Mesendoderm (in vitro differentiated cells): ENCODE measurements at places on chromosomes 7 and 10.

- DNase-seq = no peak
These were observed 104.9 kb downstream of the KMT2E start for GRCh38 chr7:105118612-105119600.

DNA sequence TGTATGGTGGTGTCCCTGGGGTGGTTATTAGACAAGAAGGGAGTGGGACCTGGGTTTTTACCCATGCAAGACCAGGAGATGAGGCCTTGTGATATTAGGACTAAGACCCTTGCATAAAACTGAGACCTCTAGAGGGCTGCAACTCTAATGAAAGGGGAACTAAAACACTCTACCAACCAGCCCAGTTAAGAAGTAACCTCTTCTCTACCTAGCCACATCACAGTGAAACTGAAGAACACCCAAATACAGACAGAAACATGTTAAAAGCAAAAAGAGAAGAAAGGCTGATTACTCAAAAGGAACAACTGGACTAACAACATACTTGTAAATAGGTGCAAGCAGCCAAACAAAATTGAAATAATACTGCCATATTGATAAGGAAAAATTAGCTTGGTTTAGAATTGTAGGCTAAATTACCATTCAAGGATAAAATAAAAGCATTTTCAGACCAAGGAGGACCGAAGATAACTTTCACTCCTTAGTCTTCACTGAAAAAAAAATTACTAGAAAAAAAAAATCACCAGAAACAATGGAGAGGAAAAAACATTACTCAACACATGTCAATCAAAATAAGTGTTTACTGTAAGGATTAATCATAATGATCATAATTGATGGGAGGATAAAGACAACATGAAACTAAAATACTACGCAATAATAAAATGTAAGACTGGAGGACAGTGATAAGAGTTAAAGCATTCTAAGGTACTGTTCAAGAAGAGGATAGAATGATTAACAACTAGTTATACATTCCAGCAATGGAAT is 27.6 kb downstream of the ERLIN1 start:
- no peak for DNase-seq

- DNase-seq = no peak
These were observed 137.2 kb downstream of the PHTF2 start for GRCh38 chr7:77935652-77936348.

DNA sequence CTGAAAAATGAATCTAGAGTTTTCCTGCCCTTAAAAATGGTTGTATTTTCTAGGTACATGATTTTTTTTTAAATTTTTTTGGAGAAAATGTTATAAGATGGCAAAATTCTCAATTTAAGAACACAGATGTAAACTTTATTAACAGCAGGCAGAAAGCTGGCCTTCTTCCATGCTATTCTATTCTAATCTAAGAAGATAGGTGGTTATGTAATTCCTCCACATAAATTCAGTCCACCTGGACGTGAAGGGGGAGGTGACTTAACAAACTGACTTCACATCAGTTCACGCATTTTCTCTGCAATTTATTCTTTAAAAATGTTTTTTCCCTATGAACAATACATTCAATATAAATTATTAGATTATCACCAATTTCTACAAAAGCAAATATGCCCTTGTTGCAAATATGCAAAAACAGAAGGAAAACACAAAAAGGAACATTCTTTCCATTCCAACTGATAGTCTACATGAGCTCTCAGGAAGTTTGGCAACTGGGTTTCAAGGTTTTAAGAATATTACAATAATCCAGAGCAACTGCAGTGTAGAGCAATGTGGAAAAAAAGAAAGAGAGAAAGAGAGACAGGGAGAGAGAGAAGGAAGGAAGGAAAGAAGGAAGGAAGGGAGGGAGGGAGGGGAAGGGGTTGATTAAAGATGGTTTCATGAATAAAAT is 76.8 kb downstream of the HIBADH start:
- no peak for DNase-seq

GRCh38 chr7:114415064-114415989 is 712 bp downstream of the FOXP2 start:
- DNase-seq = no peak

DNA sequence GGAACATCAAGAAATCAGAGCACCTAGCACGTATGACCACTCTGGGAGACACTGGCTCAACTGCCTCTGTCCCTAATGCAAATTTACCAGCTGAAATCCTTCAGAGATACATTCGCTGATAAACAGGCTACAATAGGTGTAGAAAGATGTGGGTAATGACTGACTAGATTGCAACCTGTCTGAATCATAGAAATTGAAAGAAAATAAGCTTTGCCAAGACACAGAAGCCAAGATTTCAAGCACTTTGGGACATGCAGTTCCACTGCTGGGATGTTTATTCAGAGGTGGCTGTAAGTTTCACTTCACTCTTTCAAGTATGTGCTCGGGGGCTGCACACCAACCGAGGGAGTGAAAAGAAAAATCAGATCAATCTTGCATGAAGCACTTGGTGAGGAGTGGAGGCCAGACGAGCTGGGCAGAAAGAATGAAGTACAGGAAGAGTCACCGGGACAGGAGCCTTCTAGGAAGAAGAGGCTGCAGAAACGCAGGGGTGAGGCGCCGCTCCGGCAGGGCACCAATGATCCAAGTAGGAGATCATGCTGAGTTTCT is 276.7 kb downstream of the PARD3 start:
- DNase-seq = peak; percentile 64

DNA sequence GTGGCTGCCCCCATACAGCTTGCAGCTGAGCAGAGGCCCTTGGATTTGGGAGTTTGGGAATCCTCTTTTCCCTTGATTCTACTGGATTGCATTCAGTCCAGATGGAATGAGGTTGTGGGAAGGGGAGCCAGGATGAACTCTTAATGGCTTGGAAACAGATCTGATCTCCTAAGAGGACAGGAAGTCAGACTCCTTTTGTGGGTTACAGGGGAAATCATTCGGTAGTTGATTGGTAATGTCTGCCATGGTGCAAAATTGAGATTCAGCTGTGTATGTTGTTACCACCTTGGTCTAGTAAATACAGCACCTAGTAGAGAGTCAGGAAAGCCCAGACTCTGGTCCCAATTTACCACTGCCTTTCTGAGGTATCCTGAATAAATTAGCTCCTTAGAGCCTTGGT is 144.2 kb upstream of the TNRC18 start:
- DNase-seq = peak; percentile 62

GRCh38 chr10:132526676-132527075 is 10.9 kb upstream of the INPP5A start:
- no peak for DNase-seq

- no peak for DNase-seq
These were observed 268.9 kb upstream of the SEMA3C start for GRCh38 chr7:81187753-81188152.

DNA sequence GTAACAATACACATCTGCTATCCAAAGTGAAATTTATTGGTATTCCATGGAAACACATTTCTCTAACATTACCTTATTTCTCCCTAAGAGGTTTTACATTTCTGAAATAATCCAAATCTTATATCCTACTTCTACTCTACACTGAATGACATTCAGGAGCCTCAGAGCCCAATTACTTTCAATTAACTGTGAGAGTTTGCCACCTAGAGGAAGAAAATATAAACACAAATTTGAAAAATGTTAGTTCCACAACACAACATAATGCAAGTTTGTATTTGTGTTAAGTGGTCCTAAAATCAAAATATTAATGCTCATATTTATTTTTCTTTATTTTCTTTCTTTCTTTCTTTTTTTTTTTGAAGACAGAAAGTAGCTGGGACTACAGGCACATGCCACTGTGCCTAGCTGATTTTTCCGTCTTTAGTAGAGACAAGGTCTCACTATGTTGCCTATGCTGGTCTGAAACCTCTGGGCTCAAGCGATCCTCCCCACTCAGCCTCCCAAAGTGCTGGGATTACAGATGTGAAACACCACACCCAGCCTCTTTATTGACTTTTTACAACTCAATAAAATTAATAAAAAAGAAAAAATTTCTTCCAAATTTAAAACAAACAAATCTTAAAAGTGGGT is 46.0 kb downstream of the ATAD1 start:
- DNase-seq = peak; percentile 46

DNA sequence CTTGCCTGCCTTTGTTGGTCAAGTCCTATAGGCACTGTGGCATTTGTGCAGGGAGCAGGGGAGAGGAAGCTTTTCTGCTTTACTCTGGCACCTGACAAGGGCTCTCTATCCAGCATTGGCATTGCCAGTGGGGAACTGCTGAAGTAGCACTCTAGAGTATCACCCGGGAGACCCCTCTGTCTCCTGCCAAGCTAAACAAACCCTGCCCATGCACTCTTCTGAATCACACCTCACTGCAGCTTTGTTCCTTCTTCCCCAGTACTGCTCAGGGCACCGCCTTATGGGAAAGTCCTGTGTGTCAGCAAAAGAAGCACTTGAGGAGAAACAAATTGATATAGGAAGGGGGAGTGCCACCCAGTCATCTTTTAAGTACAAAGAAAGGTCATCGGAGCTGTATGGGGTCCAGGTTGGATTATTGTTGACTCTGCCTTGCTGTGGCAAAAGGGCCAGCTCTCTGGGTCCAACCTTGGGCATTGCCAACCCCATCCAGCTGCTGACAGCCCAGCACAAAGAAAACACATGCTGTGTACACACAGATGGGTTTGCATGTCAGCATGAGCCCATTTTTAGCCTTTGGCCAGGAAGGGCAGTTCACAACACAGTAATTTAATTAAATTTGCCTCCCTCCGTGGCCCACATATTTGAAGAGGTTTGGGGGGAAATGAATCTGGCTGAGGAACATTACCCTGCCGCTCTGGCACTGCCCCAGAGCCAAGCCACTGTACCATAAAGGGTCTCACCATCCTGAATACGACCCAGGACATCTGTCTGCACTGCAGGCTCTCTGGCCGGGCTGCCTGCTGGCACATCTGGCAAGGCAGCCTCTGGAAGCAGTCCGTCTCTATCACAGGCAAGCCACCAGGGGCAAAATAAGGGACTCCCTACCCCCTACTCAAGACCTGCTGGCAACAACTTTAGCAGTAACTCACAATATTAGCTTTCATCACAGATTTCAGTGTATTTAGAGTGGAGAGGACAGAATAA is 13.1 kb downstream of the LRRC4 start:
- no peak for DNase-seq

- DNase-seq = peak; percentile 19
These were observed 16.7 kb upstream of the FRA10AC1 start for GRCh38 chr10:93718937-93719725.

GRCh38 chr10:131676800-131677421 is 223.9 kb upstream of the PPP2R2D start:
- peak; percentile 92 for DNase-seq
